CD8-positive, alpha-beta memory T cell (primary cell): ENCODE measurements at places on chromosomes 4 and X.

- DNase-seq = no peak
Observed at GRCh38 chrX:113059714-113060113, 219.1 kb upstream of the AMOT start.

- DNase-seq = no peak
Observed at GRCh38 chr4:112550728-112551127, 34.7 kb upstream of the NEUROG2 start.

DNA sequence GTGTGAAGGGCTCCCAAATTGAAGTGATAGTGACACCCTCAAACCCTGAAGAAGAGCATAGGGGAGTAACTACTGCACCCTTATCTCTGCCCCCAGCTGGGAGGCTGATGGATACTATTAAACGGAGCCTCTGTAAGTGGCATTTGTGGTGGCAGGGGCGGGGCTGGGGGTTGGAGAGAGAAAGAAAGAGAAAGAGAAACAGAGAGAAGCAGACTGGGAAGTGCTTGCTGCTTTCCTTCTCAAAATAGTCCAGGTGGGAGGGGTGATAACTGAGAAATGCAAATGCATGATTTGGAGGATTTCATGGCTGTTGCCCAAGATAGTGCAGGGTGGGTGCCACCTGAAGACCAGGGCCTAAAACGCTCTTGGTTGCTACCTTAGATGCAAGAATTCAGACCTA, 253.5 kb upstream of the GATB start:
- peak; percentile 54 for DNase-seq

- DNase-seq = no peak
Observed at GRCh38 chr4:169219440-169219839, 51.3 kb downstream of the SH3RF1 start.

DNA sequence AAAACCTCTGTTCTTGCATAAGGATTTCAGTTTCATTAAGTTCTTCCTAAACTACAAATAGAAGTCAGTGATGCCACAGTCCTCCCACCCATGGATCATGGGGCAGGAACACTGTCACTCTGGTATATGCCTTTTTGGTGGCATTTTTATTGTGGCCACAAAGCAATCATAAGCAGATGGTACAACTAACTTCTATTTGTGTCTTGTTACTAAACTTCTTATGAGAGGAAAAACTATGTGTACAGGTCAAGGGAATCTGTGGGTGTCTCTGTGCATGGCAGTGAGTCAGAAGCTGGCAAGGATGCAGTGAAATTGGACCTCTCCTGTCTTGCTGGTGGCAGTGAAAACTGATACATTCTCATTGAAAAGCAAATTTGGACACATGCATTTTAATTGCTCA, 245.0 kb upstream of the GPC4 start:
- no peak for DNase-seq

DNA sequence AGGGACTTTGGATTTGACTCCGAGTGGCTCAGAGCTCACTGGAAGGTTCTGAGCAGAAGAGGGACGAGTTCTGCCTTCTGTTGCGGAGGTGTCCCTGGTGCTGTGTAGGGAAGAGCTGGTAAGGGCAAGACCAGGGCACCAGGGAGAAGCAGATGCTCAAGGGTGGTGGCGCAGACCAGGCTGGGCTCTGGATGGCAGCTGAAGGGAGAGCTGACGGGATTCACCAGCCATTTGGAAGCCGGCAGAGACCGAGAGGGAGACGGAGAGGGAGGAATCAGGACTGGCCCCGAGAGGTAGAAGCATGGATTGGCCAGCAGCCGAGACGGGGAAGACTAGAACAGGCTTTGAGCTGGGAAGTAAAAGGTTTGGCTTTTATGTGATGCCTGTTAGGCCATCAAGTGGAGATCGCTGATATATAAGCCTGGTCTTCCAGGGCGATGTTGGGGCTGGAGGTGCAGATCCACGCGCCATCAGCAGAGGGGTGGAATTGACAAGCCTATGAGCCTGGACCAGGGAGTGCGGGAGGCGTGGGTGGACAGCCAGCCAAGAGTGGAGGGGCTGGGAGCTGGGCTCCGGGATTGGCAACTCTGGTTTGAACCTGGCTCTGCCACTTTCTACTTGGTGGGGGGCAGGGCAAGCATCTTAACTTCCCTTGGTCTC, 43.4 kb downstream of the ADRA2C start:
- no peak for DNase-seq

GRCh38 chrX:116272861-116273260, 102.3 kb downstream of the AGTR2 start:
- no peak for DNase-seq

- no peak for DNase-seq
Observed at GRCh38 chr4:107856901-107857300, 32.2 kb downstream of the SGMS2 start.

GRCh38 chrX:138411048-138411447, 300.5 kb downstream of the FGF13 start:
- no peak for DNase-seq

- no peak for DNase-seq
Observed at GRCh38 chr4:1992468-1993168, 16.2 kb downstream of the NELFA start.

GRCh38 chr4:82515705-82516104, 46.1 kb downstream of the TMEM150C start:
- no peak for DNase-seq

GRCh38 chr4:104424989-104425388, 69.7 kb downstream of the CXXC4 start:
- DNase-seq = no peak

DNA sequence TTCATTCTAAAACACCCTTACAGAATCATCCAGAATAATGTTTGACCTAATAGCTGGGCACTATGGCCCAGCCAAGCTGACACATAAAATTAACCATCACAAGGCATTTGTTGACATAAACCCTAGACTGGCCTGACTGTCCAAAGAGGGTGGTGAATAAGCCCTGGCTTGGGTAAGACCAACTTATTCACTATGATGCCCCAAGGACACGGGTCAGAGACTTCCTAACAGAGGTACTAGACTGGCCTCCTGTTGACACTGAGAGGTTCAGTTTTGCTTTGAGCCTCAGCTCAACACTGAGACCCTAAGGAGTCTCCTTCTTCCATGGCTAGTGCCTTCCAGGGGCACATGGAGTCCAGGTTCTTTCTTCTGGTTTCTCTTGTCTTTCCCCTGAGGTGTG, 21.3 kb downstream of the FGF2 start:
- no peak for DNase-seq

DNA sequence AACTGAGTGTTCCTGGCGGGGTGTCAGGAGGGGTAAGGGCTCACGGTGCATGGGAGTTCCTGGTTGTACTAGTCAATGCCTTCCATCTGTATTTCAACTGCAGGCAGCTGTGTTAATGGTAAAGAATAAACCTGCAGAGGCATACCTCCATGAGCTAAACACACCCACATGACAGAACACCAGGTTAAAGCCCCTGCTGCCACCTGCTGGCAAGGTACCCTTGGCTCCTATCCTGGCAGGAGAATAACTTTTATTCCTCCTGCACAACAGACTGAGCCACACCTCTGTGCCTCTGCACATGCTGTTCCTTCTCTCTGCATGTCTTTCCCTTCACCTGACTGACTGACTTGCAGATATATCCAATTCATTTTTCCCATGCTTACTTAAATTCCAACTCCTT, 11.1 kb downstream of the ITIH6 start:
- DNase-seq = no peak

DNA sequence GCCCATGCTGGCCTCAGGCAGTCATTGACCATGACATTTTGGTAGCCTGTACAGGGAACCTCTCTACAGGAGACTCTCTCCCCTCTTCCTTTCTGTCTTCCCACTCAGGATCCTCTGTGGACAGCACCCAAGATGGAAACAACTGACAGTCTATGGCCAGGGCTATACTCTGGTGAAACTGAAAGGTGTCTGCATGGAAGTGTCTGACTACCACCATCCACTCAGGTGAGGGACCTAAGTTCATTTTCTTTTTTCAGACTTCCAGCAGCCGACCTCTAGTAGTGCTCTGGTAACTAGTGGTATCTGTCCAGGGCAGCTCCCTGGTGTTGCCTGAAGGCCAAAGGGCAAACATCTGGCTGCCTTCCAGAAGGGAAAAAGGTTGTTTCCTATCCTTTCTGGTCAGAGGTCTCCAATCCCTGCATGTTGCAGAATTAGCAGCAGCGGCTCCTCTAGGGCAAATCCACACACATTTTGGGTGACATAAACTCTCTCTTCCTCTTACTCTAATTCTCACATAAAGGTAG, 804.5 kb downstream of the C4orf33 start:
- no peak for DNase-seq

- no peak for DNase-seq
Observed at GRCh38 chrX:11119313-11119943, 8.3 kb downstream of the HCCS start.

DNA sequence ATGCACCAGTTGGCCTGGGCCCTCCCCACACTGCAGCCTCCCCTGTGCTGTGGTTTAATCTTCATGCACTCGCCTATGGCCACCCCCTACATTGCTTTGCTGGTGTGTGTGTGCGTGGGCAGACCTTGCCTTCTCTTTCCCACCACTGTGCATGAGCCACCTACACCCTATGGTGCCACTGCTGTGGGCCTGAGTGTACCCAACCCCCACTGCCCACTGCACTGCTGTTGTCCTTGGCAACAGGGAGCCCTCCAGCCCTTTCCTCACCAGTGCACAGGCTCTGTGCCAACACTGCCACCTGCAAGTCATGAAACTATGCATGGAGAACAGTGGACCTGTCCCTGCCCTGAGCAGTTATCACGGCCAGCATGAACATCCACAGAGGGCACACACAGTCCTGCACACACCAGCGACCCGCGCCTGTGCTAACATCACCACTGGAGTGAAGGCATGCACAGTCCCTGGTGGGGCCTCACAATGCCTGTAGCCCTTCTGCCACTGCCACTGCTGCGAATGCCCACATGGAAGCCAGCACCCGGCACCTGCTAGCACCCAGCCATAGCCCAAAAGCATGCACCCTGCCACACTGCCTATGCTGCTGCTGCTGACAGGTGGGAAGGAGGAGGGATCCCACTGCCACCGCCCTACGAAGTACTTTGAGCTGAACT, 237.8 kb upstream of the ARSJ start:
- no peak for DNase-seq

DNA sequence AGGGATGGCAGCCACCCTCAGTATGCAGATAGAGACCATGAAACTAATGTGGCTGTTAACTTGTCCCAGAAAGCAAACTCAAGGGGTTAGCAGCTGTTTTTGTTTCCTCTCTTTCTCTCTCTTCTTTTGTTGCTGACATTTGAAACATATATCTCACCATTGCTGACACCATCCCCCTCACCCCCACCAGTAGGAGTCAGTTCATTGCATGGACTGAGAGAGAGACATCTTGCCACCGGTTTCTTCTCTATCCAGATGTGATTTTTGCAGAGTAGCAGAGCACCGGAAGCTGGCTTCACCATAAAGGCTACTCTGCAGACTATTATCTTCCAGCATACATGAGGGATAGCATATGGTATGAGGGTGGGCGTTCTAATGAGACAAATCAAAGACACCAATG, 177.1 kb upstream of the FRG1 start:
- DNase-seq = no peak

GRCh38 chr4:124974152-124974551, 261.6 kb upstream of the ANKRD50 start:
- no peak for DNase-seq

- DNase-seq = peak; percentile 17
Observed at GRCh38 chr4:5824635-5825034, 68.3 kb downstream of the CRMP1 start.

GRCh38 chr4:33453436-33453835, 2733.3 kb downstream of the PCDH7 start:
- DNase-seq = no peak

DNA sequence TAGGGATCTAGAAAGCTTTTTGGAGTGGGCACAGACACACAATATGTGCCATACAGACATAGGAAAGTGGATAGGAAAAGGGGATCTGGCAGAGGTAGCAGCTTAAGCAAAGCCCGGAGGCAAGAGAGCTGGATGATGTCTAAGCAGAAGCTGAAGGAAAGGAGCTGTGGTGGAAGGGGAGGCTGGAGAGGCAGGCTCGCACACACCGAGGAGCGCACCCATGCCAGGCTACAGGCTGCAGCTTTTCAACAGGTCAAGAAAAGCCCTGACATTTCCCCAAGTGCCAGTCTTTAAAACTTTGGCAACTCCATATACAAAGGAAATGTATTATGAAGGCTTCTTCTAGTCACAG, 67.4 kb downstream of the SOWAHB start:
- no peak for DNase-seq

DNA sequence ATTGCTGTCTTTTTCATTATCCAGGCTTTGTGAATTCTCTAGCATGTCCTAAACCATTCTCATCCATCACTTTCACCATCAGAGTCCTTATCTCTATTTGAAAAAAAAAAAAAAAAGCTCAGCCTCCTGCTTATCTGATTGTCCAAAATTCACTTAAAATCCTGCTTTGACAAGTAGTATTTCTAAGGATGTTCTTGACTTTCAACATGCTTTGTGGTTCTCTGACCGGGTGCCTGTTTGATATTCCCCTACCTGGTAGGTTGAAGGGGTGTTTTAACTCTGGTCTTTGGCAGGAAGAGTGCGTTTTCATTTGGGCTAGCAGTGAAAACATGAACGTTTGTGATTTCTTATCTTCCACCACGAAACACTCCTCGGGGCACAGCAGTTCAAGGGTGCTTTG, 17.3 kb upstream of the BBS12 start:
- DNase-seq = no peak

GRCh38 chr4:57442831-57443291, 332.7 kb upstream of the IGFBP7 start:
- no peak for DNase-seq

- DNase-seq = no peak
Observed at GRCh38 chr4:56727150-56727549, 46.1 kb upstream of the HOPX start.

- DNase-seq = no peak
Observed at GRCh38 chrX:154650221-154650510, 3.2 kb downstream of the CTAG2 start.

DNA sequence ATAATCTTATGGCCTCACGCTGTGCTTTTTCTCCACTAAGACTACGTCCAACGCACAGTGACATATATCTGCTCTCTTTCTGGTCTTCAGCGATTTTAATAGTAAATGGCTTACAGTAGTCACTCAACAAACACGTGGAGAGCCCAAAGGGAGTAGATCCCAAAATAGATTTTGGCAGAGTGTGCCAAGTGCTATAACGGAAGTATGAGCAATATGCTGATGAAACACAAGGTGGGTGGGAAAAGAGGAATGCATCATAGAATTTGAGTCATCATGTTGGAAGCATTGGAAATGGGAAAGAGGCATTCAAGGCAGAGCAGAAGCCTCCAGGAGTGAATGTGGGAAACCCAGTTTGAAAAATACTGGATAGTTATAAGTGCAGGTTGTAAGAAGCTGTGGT, 129.1 kb upstream of the LDB2 start:
- DNase-seq = no peak

DNA sequence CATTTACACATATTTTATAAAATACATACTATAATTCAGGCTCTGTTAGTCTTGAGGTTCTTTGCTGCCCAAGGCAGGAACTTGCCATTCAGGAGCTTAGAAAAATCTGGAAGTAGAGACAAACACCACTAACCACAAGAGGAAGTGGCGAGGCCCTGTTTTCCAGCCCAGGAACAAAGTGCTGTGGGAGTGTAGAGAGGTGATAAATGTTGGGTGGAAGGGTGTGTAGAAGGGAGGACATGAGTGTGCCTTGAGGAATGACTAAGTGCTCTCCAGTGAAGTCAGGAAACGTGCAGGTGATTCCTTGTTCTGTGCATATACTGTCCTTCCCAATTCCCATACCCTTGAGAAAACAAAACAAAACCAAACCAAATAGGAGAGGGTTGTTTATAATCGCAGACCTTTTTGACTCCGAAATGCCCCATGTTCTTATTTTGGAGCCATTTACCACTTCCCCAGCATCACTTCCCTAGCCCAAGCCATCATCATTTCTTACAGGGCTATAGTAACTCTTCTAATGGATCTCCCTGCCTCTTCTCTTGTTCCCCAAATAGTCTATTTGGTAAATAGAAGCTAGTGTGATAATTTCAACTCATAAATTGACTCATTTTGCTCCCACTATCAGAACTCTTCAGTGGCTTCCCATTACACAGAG, 83.2 kb downstream of the GPAT3 start:
- DNase-seq = no peak
